ENCODE measurements at places on chromosomes 6 and 20.

DNA sequence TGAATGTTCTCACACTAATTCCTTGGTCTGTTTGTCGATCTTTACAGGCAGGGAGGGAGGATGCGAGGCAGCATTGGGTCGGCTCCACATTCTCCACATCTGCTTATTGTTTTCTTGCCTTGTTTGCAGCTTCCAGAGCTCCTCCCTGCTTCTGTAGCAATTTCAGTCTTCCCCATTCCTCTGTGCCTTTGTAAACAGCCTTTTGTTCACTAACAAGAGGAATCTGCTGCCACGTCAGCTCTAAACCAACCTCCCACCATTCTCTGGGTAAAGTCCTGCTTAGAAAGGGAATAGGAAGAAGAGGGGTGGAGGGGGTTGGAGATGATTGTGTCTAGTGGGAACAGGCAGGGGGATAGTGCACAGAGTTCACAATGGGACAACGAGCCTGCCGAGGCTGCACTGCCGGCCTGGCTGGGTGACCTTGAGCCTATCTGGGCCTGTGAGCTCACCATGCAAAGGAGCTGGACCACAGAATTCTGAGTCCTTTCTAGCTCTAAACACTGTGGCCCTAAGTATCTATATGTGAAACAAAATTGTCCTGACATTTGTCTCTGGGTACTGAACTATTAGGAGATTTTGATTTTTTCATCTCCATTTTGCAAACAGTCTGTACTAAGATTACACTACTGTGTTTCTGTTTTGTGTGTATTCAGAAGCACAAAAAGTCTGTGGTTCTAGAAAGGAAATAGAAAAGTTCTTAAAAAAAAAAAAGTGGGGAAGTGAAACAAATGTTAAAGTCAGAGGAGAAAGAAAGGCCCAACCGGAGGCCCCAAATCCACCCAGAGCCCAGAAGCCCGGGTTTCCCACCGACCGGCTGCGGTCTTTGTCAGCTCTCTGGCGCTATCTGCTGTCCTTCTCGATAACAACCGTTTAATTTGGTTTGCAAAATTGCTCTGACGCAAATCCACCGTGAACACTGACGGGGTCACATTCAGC lies 1.4 kb upstream of the PRND start:
- DNase-seq: peak; percentile 81

GRCh38 chr6:109713097-109713496 lies 22.0 kb downstream of the FIG4 start:
- no peak for DNase-seq

GRCh38 chr6:165704045-165704748 lies 41.2 kb upstream of the PDE10A start:
- DNase-seq: peak; percentile 90

GRCh38 chr6:109236115-109237076 lies 141.1 kb downstream of the CEP57L1 start:
- no peak for DNase-seq

- no peak for DNase-seq
Observed at GRCh38 chr6:23940466-23940865, 185.5 kb upstream of the NRSN1 start.

GRCh38 chr6:126976253-126976797 lies 142.1 kb upstream of the RSPO3 start:
- DNase-seq: no peak

GRCh38 chr20:25301357-25301920 lies 53.6 kb downstream of the PYGB start:
- DNase-seq: no peak

- DNase-seq: no peak
Observed at GRCh38 chr6:103113416-103113815, 1719.9 kb downstream of the GRIK2 start.

DNA sequence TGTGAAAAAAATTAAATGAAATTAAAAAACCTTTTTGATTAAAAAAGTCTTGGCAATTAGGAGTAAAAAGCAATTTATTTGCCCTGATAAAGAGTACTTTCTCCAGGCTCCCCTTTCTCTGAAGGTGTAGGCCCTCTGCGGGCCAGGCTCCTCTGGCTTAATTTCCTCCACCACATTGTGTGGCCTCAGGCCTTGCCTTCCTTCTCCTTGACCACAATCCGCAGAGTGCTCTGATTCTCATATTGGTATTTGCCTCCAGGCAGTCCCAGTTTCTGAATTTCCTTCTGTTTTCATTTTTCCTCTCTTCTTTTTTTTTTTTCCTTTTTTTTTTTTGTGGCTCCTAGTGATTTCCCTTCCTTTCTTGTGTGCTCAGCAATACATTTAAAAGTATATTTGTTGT lies 96.4 kb downstream of the AIG1 start:
- DNase-seq: no peak

- peak; percentile 85 for DNase-seq
Observed at GRCh38 chr6:4370066-4370465, 234.7 kb upstream of the ECI2 start.

DNA sequence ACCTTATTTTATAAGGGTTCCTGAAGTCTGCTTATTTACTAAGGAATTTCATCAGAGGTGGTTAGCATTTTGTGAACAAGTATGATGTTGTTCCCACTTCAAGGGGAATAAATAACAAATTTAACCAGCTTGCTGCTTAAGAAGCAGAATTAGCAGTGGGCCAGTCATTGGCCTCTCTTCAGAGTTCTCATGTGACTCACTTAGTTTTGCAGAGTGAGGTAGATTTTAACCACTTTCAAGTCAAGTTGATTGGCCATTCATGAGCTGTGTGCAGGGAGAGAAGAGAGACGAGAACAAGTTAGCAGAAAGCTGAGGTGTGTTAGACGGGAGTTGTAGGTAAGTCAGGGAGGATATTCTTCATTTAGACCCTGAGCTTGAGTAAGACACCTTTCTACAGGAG lies 18.1 kb downstream of the TOP1 start:
- no peak for DNase-seq

- DNase-seq: no peak
Observed at GRCh38 chr6:73030791-73031782, 194.2 kb downstream of the KHDC1L start.
